SK-N-SH treated with all-trans-retinoic acid at 6 μM for 48 hours (cell line): ENCODE measurements at places on chromosomes 4 and X.

DNA sequence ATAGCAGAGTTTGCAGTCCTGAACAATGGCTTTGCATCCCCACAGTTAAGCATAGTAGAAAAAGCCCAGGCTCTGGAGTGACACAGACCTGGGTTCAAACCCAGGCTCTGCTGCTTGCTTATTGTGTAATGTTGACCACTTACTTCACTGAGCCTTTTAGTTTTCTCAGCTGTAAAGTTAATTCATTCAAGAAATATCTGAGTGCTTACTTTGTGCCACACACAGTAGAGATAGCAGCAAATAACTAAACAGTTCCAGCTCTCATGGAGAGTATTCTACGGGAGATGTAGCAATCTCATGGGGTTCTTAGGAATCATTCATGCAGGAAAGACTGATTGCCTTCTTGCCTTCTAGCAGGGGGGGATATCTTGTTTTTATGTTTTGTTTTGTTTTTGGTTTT, 63.2 kb downstream of the SLC9A6 start:
- no peak for ATAC-seq

- ATAC-seq: peak; percentile 23; the same call in 1 of the 3 replicates
Observed at GRCh38 chrX:129959493-129959832, 23.0 kb upstream of the BCORL1 start.

- ATAC-seq: no peak
Observed at GRCh38 chrX:153861151-153861550, 24.8 kb downstream of the L1CAM start.

- no peak for ATAC-seq
Observed at GRCh38 chr4:1234309-1234695, 14.6 kb downstream of the CTBP1 start.

- no peak for ATAC-seq
Observed at GRCh38 chr4:1751155-1751918, 30.0 kb downstream of the TACC3 start.

- no peak for ATAC-seq
Observed at GRCh38 chrX:106897259-106897658, 5.9 kb downstream of the RIPPLY1 start.

DNA sequence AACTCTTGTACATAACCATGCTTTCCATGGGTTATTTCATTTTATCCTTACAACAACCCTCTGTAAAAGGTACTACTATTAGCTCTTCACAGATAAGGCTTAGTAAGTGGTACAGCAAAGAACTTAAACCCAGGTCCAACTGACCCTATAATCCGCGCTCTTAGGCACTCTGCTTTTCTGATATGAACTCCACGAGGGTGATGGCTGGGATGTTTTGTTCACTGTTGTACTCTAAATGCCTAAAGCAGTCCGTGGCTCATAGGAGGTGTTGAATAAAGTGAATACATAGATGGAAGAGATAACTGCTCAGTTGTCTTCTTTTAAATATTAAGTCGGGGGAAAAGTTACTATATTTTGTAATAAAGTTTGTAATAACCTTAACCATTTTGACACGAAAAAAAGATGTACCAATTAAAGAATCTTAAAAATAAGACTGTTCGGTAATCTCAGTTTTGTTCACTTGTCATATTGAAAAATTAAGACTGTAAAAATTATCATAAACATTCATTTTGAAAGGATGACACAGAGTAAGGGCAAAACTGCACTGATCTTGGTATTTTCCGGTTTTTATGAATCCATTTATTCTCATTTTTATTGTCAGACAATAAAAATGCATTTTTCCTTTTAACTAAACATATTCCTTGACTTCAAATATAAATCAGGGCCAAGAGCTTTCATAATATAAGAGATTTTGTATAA, 166.5 kb downstream of the FBXW7 start:
- no peak for ATAC-seq

DNA sequence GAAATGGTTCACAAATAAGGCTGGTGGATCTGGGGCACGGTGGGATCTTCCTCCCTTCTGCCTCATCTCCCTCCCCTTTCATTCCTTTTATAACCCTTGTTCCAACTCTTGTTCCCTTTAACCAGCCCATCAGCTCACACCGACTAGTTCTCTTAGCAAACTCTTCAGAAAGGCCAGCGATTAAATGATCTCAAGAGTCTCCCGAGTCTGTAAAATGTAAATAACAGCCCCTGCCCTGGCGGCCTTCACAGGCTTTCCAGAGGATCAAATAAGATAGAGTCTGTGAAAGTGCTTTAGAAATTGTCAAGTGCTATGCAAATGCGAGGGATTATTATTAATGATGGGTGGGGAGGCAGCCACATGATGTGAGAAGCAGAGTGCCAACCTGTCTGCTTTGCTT, 27.1 kb downstream of the TSC22D3 start:
- no peak for ATAC-seq

- ATAC-seq: no peak
Observed at GRCh38 chr4:112213091-112213490, 18.5 kb upstream of the AP1AR start.

- ATAC-seq: no peak
Observed at GRCh38 chrX:124010157-124010556, 48.7 kb downstream of the STAG2 start.

- ATAC-seq: no peak
Observed at GRCh38 chr4:15198070-15198727, 195.9 kb downstream of the CPEB2 start.

DNA sequence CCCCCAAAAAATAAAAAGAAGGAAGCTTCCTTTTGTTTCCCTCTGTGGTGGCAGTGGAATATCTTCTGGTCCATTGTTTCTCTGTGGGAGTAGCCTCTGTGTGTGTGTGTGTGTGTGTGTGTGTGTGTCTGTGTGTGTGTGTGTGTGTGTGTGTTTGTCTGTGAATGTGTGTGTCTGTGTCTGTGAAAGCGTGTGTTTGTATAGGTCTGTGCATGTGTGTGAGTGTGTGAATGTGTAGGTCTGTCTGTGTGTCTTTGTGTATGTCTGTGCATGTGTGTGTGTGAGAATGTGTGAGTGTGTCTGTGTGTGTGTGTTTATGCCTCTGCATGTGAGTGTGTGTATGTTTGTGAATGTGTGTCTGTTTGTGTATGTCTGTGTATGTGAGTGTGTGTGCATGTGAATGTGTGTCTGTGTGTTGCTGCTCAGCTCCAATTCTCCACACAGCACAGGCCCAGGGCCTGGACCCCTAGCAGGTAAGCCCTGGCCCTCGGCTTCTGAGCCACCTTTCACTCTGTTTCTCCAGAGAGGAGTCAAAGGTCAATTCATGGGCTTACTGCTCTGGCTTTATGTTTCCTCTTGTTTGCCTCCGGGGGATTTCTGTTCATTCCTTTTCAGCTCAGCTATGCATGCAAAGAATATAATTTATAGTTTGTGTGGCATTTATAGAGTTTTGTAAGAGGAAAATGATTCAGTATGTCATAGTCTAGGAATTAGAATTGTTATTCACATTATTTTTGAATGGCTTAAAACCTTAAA, 89.8 kb downstream of the UCHL1 start:
- no peak for ATAC-seq
